ENCODE measurements at places on chromosomes 1 and 21. TPM values are rescaled to one million over a fixed set of nuclear protein-coding genes. Genes with fewer than 3 reads are reported as not detected.

- peak overlapping the region; percentile 91 for H3K27ac ChIP-seq
- H3K27me3 ChIP-seq = no peaks in the 10 kb centered on the region
- H3K4me3 ChIP-seq = peak overlapping the region; percentile 81
Measured at GRCh38 chr1:145858238-145858900, 512 bp downstream of the PIAS3 start.

DNA sequence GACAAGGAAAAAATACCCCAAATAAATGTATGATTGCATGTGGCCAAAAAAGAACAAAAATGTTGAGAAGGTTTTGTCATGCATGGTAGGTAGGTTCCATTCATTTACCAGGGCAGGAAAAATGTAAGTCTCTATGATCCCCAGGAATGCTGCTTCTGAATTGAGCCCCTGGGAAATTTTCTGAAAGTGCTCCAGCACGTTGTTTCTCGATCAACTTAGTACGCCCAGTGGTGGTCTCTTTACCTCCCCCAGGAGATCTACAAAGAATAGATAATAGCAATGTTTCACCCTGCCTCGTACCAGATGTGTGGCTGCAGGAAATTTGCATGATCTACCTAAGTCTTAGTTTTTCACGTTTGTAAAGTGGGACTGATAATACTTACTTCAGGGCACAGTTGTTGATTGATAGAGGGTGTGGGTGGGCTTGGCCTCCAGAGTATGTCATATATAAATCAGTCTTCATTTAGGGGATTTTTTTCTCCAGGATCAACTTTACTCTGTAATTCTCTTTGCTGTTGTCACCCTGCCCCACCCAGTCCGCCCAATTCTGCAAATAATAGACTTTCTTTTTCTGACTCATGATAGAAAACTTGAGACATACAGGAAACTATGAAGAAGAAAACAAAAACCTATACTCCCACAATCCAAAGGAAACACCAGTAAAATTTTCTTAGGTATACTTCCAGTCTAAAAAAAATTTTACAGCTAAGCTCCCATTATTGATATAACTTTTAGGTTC lies 462.0 kb upstream of the RUNX1 start:
- no peaks in the 10 kb centered on the region for H3K27me3 ChIP-seq
- DNase-seq = no peak
- no peak overlapping the region for H3K27ac ChIP-seq
- no peaks in the 10 kb centered on the region for H3K4me1 ChIP-seq
- H3K36me3 ChIP-seq = no peaks in the 10 kb centered on the region

GRCh38 chr1:204921855-204922516 lies 51.3 kb downstream of the NFASC start:
- H3K36me3 ChIP-seq = no peaks in the 10 kb centered on the region
- peak overlapping the region; percentile 61 for H3K27ac ChIP-seq
- no peak overlapping the region for H3K4me3 ChIP-seq

GRCh38 chr21:26422138-26422537 lies 150.9 kb downstream of the CYYR1 start:
- H3K4me1 ChIP-seq = no peaks in the 10 kb centered on the region
- no peak overlapping the region for H3K27ac ChIP-seq
- no peak overlapping the region for H3K4me3 ChIP-seq
- no peak for DNase-seq

- H3K27me3 ChIP-seq = no peaks in the 10 kb centered on the region
- peak; percentile 54 for DNase-seq
- no peak overlapping the region for H3K27ac ChIP-seq
- peaks cover 5% of the 10 kb centered on the region for H3K4me1 ChIP-seq
- H3K4me3 ChIP-seq = no peak overlapping the region
- H3K36me3 ChIP-seq = no peaks in the 10 kb centered on the region
Measured at GRCh38 chr1:168092566-168093355, 44.0 kb downstream of the GPR161 start.

GRCh38 chr1:198671136-198671535 lies 32.3 kb downstream of the PTPRC start:
- H3K4me1 ChIP-seq = no peaks in the 10 kb centered on the region
- H3K27me3 ChIP-seq = no peaks in the 10 kb centered on the region
- H3K4me3 ChIP-seq = no peak overlapping the region
- no peak overlapping the region for H3K27ac ChIP-seq
- no peaks in the 10 kb centered on the region for H3K36me3 ChIP-seq

GRCh38 chr1:187396929-187397796 lies 568.4 kb downstream of the PLA2G4A start:
- no peaks in the 10 kb centered on the region for H3K36me3 ChIP-seq
- no peaks in the 10 kb centered on the region for H3K4me1 ChIP-seq
- DNase-seq = no peak
- H3K27ac ChIP-seq = no peak overlapping the region
- no peak overlapping the region for H3K4me3 ChIP-seq

GRCh38 chr1:246158131-246158530 lies 348.9 kb downstream of the SMYD3 start:
- H3K27ac ChIP-seq = no peak overlapping the region
- H3K4me3 ChIP-seq = no peak overlapping the region

Gene IGSF3
- 17.6 TPM for total RNA-seq

Gene UBQLN4
- 14.6 TPM for total RNA-seq
